ENCODE measurements at places on chromosomes 6 and 20.

- no peak for DNase-seq
Measured at GRCh38 chr6:149476789-149477455, 7.9 kb downstream of the ZC3H12D start.

- no peak for DNase-seq
Measured at GRCh38 chr6:5066456-5067093, 18.6 kb upstream of the PPP1R3G start.

- DNase-seq: no peak
Measured at GRCh38 chr6:10174761-10175160, 240.1 kb downstream of the TFAP2A start.

- no peak for DNase-seq
Measured at GRCh38 chr6:21352131-21352530, 241.4 kb upstream of the SOX4 start.

DNA sequence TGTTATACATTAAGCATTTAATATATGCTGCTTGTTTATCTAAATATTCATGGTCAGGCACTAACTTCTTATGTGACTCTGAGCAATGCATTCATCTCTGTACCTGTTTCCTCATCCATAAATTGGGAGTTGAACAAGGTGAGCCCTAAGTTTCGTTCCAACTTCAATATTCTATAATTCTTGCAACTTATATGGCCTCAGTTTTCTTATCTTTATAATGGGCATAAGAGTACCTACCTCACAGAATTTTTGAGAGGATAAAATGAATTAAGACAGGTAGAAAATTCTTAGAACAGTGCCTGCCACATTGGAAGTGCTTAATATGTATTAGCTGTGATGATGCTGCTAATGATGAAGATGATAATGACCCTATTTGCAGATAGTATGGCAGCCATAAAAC lies 11.8 kb upstream of the HIVEP2 start:
- DNase-seq: no peak

GRCh38 chr6:118263921-118264486 lies 284.1 kb upstream of the PLN start:
- peak; percentile 37 for DNase-seq

- no peak for DNase-seq
Measured at GRCh38 chr6:69293471-69293870, 503.3 kb downstream of the LMBRD1 start.

DNA sequence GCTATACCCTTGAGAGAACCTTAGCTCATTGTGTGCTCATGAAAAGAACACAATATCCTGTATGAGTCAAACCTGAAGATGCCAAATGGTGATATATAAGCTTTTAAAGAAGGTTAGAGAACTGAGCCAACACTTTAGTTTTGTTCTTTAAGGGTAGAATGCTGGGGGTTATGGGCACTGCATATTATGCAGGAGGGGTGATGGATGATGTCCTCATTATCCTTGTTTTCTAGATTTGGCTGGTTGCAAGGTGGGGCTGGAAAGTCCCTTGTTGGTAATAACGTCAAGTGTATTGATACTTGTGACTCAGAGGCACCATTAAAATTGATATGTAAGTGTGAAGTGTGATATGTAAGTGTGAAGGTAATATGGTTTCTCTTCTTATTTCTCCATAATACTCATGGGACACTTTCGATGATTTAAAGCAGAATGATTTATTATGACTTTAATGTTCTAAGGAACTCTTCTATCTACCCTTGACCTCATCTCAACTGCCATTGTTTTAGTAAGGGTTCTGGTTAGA lies 113.7 kb upstream of the DTNBP1 start:
- DNase-seq: no peak

- DNase-seq: peak; percentile 17
Measured at GRCh38 chr20:50395251-50395729, 114.9 kb upstream of the PTPN1 start.

- peak; percentile 81 for DNase-seq
Measured at GRCh38 chr20:1437235-1437904, 29.3 kb downstream of the NSFL1C start.
